Thyroid gland (tissue), 4 donors: ENCODE measurements at places on chromosomes 7 and 10. TPM values are rescaled to one million over a fixed set of nuclear protein-coding genes. Genes with fewer than 3 reads are reported as not detected.

The KIFBP gene
- total RNA-seq: 37.9 TPM

The FFAR4 gene
- total RNA-seq: 0.15 TPM

DNA sequence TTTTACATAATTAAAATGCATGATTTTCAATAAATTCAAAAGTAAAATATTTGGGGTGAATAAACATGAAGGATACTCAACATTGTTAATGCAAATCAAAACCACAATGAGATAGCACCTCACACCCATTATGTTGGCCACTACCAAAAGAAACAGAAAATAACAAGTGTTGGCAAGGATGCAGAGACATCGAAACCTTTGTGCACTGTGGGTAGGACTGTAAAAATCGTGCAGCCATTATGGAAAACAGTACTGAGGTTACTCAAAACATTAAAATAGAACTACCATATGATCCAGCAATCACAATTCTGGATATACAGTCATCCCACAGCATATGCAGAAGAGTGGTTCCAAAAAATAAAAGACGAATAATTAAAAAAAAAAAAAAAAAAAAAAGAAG lies 13.1 kb downstream of the EZH2 start:
- DNase-seq: no peak

DNA sequence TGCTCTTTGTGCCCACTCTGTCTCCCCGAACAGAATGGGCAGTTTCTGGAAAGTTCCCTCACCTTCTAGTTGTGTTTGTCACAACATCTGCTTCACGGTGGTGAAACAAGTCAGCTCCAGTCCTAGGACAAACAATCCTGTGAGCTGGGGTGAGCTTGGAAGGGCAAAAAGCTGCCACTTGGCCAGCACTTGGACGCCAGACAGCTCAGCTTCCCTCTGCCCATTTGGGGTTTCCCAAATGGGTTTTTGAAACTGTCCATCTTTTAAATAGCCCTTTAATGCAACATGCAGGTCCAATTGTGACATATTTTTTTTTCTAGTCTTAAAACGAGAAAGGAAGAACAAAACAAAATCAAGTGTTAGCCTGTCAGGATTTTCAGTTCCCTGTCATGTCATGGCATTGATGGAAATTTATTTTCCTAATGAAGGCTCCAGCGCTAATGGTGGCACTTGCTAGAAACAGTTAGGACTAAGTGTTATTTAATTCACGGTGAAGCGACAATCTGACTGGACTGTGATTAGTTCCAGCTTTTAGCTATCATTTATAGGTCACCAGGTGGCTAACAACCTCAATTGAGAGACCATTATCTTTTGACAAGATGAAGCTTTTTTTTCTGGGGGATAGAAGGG lies 181.7 kb downstream of the MYOF start:
- DNase-seq: no peak
